Neural progenitor cell (in vitro differentiated cells): ENCODE measurements at places on chromosomes 16 and 17. TPM values are rescaled to one million over a fixed set of nuclear protein-coding genes. Genes with fewer than 3 reads are reported as not detected.

- no peak overlapping the region for H3K27ac ChIP-seq
- H3K27me3 ChIP-seq = no peaks in the 10 kb centered on the region
- H3K4me3 ChIP-seq = no peak overlapping the region
- H3K4me1 ChIP-seq = peaks cover 19% of the 10 kb centered on the region
- DNase-seq = no peak
- no peaks in the 10 kb centered on the region for H3K36me3 ChIP-seq
Measured at GRCh38 chr16:11029948-11030347, 85.6 kb downstream of the CLEC16A start.

DNA sequence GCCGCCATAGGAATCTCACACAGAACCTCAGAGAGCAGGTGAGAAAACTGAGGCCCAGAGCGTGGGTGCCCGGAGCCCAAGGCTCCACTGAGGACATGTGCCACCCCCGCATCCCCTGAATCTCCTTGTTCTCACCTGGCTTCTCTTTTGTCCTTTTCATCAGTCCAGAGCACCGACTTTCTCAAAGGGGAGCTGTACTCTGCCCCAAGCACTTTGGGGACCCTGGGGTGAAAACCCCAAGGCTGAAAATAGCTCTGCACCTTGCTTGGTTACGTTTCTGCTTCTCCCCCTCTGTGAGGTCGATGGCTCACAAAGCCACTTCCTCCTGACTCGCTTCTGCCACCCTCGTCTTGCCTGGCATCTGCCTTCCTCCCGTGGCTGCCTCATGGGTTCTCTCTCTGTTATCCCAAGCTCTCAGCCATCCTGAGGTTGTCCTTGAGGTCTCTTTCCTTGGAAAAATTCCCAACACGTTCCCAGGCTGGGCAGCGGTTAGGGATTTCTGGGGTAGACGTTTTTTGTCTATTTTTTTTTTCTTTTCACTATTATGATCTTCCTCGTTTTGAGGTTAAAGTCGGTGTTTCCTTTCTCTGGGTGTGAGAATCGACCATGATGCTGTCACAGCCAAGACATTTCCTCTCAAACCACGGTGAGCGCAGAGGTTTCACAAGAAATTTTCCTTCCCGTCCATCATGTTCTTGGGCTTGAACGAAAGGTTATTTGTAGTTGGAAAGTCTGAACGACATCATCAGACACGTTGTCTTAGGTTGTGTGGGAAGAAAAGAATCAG lies 37.2 kb downstream of the IRF8 start:
- no peaks in the 10 kb centered on the region for H3K4me1 ChIP-seq
- H3K27ac ChIP-seq = no peak overlapping the region
- no peaks in the 10 kb centered on the region for H3K27me3 ChIP-seq

- H3K4me1 ChIP-seq = peaks cover 15% of the 10 kb centered on the region
- H3K27ac ChIP-seq = no peak overlapping the region
- H3K4me3 ChIP-seq = no peak overlapping the region
- no peak for DNase-seq
- H3K36me3 ChIP-seq = no peaks in the 10 kb centered on the region
Measured at GRCh38 chr17:50102164-50102991, 7.2 kb downstream of the PDK2 start.

DNA sequence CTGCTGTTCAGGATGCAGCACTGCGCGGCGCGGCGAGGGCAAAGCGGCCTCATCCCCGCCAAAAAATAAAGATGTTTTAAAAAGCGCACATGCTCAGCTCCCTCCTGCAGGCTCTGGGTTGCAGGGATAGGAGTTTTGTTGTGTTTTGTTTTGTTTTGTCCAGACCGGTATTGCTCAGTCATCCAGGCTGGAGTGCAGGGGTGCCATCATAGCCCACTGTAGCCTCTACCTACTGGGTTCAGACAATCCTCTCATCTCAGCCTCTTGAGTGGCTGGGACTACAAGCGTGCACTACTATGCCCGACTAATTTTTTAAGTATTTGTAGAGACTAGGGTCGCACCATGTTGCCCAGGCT lies 636 bp downstream of the WWOX start:
- H3K27ac ChIP-seq = no peak overlapping the region
- H3K27me3 ChIP-seq = no peaks in the 10 kb centered on the region
- H3K36me3 ChIP-seq = no peaks in the 10 kb centered on the region
- peak overlapping the region; percentile 81 for H3K4me3 ChIP-seq
- H3K4me1 ChIP-seq = no peaks in the 10 kb centered on the region

DNA sequence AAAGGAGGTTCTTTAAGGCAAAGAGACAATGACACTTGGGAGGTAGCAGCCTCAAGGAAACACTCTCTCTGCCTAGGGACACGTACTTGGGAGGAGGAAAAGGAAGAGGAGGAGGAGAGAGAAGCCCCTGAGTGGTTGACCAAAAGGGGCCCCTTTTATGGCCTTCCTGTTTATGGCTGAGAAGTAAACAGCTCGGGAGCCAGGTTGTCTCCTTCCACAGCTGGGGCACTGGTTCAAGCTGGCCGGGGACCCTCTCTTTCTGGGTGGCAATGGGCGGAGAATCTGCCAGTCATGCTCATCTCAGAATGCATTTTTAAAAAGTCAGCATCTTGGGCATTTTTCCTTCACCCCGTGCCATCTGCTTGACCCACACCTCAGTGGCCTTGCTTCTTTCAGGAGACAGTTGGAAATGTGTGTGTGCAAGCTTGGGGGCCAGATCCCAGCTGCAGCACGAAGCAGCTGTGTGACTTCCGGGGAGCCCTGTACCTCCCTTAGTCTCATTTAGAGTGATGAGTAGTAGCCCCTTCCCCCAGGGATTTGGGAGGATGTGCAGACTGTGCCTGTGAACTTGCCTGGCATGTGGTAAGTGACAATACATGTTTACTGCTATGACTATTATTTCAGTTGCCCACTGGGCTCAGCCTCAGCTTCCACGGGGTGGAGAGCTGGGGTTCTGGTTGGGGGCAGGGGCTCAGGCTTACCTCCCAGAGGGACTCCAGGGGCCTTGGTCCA lies 33.8 kb upstream of the SALL1 start:
- H3K27me3 ChIP-seq = no peaks in the 10 kb centered on the region
- no peaks in the 10 kb centered on the region for H3K36me3 ChIP-seq
- peak; percentile 27 for DNase-seq
- no peak overlapping the region for H3K27ac ChIP-seq
- H3K4me3 ChIP-seq = no peak overlapping the region

DNA sequence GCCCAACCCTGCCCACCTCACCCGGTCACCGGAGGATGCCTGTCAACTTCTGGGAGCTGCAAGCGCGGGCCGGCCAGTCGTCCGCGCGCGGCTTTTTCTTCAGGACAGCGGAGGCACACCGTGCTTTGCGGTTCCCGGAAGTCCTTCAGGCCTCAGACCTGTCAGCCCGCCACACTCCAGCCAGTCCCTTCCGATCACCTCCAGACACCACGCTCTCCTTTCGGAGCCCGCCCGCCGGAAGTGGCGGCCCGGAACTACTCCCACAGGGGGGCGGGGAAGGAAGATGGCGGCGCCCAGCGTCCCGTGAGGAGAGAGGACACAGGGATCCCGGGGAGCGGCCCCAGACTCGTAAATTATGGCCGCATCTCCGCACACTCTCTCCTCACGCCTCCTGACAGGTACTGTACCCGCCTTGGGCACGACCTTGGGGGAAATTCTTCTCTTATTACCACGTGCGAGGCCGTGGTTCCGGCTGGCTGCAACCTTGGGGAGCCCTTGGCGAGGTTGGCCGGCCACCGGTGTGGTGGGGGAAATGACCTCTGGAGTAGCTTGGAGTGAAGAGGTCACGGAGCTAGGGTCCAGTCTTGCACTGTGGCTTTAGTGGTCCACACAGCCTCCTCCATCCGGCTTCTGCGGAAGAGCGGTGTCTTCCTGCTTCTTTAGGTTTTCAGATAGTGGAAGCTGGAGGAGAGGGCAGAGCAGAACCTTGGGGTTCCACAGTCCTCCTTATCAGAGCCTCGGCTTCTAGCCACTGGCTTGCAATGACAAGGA lies at the start of gene COX10:
COX10 (plus strand) TSS at position 254 of the 771 bp plus-strand sequence; CDS start at position 356, 102 bp downstream.
- H3K27me3 ChIP-seq = no peaks in the 10 kb centered on the region
- no peak within 1 kb of the TSS for H3K27ac ChIP-seq
- H3K4me1 ChIP-seq = peaks cover 6% of the 10 kb centered on the region
- peaks cover 4% of the 10 kb centered on the region for H3K36me3 ChIP-seq
- DNase-seq = peak; percentile 93

DNA sequence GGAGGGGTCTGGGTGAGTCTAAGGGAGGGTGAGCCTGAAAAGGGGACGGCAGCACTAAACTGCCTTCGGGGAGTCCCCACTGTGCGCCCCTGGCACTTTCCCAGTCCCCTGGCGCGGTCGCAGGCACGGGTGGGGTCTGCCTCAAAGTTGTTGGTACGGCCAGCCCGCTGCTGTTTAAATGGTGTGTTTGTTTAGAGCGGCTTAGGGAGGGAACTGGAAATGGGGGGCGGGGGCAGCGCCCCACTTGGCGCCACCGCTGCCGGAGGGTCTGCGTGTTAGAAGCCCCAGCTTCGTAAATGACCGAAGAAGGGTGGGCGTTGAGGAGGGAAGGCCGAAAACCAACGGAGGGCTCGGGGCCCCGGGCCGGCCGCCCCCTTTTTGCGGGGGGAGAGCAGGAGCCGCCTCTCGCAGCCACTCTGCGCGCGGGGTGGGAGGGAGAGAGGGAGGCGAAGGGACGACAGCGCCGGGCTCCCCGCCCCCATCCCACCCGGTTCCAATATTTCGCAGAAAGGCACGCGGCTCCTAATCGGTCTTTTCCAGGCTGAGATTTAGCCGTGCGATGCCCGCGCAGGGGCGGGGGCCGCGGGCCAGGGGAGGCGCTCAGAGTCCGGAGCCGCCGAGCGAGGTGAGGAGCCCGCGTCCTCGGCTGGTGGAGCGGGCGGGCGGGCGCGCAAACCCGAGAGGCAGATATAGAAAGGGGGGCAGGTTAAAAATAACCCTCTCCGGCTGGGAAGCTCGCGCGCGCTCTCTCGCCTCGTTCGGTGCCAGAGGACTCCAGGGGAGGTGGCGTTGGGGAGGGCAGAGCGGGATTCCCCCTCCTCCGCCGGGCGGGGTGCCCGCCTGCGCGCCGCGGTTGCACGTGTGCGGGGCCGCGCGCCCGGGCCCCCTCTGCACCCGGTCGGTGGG lies 54.9 kb downstream of the SREBF1 start:
- peaks cover 19% of the 10 kb centered on the region for H3K27me3 ChIP-seq
- H3K4me1 ChIP-seq = peaks cover 58% of the 10 kb centered on the region
- H3K4me3 ChIP-seq = peak overlapping the region; percentile 68
- H3K27ac ChIP-seq = no peak overlapping the region
- peak; percentile 78 for DNase-seq

GRCh38 chr17:68297195-68297594 lies 5.9 kb downstream of the ARSG start:
- H3K27me3 ChIP-seq = peaks cover 15% of the 10 kb centered on the region
- H3K36me3 ChIP-seq = no peaks in the 10 kb centered on the region
- H3K4me3 ChIP-seq = no peak overlapping the region
- no peak for DNase-seq
- H3K27ac ChIP-seq = no peak overlapping the region

- no peak overlapping the region for H3K4me3 ChIP-seq
- H3K27ac ChIP-seq = no peak overlapping the region
- H3K27me3 ChIP-seq = no peaks in the 10 kb centered on the region
- H3K4me1 ChIP-seq = peaks cover 12% of the 10 kb centered on the region
- H3K36me3 ChIP-seq = no peaks in the 10 kb centered on the region
Measured at GRCh38 chr17:79627184-79627765, 16.4 kb upstream of the RBFOX3 start.

DNA sequence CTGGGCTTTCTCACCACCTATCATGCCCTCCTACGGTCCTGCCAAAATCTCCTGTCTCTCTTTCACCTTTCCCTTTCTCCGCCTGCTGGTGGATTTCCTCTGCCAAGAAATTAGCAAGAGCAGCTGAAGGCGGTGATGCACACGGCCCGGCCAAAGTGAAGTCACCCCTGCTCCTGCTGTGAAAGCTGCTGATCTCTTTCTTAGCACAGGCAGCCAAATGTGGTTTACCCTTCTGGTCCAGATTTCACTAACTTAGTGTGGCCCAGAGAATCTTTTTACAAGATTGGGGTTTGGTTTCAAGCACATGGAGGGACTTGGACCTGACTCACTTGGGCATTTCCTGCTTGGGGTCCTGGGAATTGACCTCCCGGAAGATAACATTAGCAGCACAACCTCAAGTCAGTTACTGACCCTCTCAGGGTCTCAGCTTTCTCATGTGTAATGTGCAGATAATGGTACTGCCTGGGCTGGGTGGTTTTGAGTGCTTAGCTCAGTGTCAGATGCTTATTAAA lies 155.7 kb downstream of the SOCS1 start:
- no peak overlapping the region for H3K4me3 ChIP-seq
- H3K27me3 ChIP-seq = no peaks in the 10 kb centered on the region
- H3K4me1 ChIP-seq = peaks cover 7% of the 10 kb centered on the region
- H3K36me3 ChIP-seq = no peaks in the 10 kb centered on the region
- H3K27ac ChIP-seq = no peak overlapping the region

- peaks cover 20% of the 10 kb centered on the region for H3K4me1 ChIP-seq
- H3K4me3 ChIP-seq = no peak overlapping the region
- H3K27ac ChIP-seq = no peak overlapping the region
- no peaks in the 10 kb centered on the region for H3K27me3 ChIP-seq
- H3K36me3 ChIP-seq = no peaks in the 10 kb centered on the region
- peak; percentile 53 for DNase-seq
Measured at GRCh38 chr16:63447121-63447520, 1410.9 kb upstream of the CDH8 start.

GRCh38 chr17:59964482-59965328 lies at the start of gene RNFT1:
Gene RNFT1, minus strand, starts transcription at chr17:59964740. Its CDS starts 77 bp downstream, at chr17:59964663.
- no peak within 1 kb of the TSS for H3K27ac ChIP-seq
- peak within 1 kb of the TSS; percentile 81 for H3K4me3 ChIP-seq
- peak; percentile 96 for DNase-seq
- H3K36me3 ChIP-seq = no peaks in the 10 kb centered on the region
- H3K27me3 ChIP-seq = peaks cover 28% of the 10 kb centered on the region

DNA sequence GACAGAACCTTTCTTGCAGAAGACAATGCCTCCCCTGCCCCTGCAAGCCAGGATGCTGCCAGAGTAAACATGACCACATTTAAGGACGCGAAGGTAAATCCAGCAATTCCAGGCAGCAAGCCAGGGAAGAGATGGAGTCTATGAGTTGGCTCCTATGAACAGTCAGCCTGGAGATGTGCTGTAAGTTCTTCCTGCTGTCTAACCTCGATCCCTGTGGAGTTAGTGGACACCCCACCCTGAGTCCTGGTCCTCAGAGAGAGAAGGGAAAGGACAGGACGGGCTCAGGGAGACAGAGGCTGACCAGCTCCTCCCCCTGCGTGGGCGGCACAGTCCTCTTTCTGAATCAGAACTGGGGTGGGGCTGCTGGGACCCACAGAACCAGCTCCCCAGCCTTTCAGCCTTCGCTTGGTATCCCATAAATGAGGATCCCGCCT lies 24.9 kb downstream of the CDC42EP4 start:
- H3K4me3 ChIP-seq = no peak overlapping the region
- H3K27ac ChIP-seq = no peak overlapping the region
- H3K4me1 ChIP-seq = peaks cover 31% of the 10 kb centered on the region
- H3K36me3 ChIP-seq = no peaks in the 10 kb centered on the region
- H3K27me3 ChIP-seq = no peaks in the 10 kb centered on the region
- no peak for DNase-seq

- no peaks in the 10 kb centered on the region for H3K27me3 ChIP-seq
- no peaks in the 10 kb centered on the region for H3K4me1 ChIP-seq
- no peak overlapping the region for H3K4me3 ChIP-seq
Measured at GRCh38 chr16:88738151-88739084, 32.1 kb downstream of the CTU2 start.

The MAP2K6 gene
- total RNA-seq = 57.2 and 101 TPM in 2 replicates

The MLKL gene
- total RNA-seq = 0.04 and 0.31 TPM in 2 replicates

The CDH1 gene
- 1.9 and 3.3 TPM in 2 replicates for total RNA-seq

The KRTAP2-3 gene
- not detected in 2 replicates for total RNA-seq

The TLCD2 gene
- 0.15 and 0.28 TPM in 2 replicates for total RNA-seq

The ICAM2 gene
- total RNA-seq = not detected in 2 replicates

The SLC6A4 gene
- 0.25 TPM in 1 of 2 replicates, not detected in the other for total RNA-seq

The CAPN15 gene
- 6.8 and 41.0 TPM in 2 replicates for total RNA-seq

The ADAD2 gene
- not detected in 2 replicates for total RNA-seq

The TRPV2 gene
- total RNA-seq = 0.49 and 0.53 TPM in 2 replicates

The GPS1 gene
- total RNA-seq = 86.6 and 174 TPM in 2 replicates

The ENDOV gene
- total RNA-seq = 9.7 and 13.8 TPM in 2 replicates

The CCL11 gene
- not detected in 2 replicates for total RNA-seq

The ALOX12 gene
- 0.21 and 0.40 TPM in 2 replicates for total RNA-seq

The EFCAB13 gene
- total RNA-seq = 1.1 and 2.7 TPM in 2 replicates

The CETP gene
- total RNA-seq = 0.28 TPM in 1 of 2 replicates, not detected in the other

The MYCBPAP gene
- total RNA-seq = 3.5 and 3.8 TPM in 2 replicates

The CD300H gene
- not detected in 2 replicates for total RNA-seq
